ENCODE measurements at places on chromosomes 1 and 21.

GRCh38 chr1:63012339-63012738 lies 228.4 kb downstream of the ATG4C start:
- DNase-seq = no peak

DNA sequence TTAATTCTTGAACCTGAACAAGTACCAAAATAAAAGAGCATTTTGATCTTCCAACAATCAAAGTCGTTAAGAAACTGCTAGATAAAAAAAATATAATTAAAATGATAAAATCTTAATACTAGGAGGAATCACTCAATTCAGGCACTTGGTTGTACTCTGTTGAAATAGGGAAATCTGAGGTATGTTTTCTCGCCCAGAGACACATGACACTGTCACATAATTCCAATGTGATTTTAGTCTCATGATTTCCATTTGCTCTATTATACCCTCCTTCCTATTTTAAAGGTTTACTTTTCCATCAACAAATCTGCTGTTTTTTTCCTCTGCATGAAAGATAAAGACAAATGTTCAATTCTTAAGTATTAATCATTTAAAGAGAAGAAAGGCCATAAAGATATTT lies 97.6 kb downstream of the ZZZ3 start:
- DNase-seq = no peak

GRCh38 chr1:118985640-118986554 lies 2.2 kb downstream of the TBX15 start:
- DNase-seq = no peak

DNA sequence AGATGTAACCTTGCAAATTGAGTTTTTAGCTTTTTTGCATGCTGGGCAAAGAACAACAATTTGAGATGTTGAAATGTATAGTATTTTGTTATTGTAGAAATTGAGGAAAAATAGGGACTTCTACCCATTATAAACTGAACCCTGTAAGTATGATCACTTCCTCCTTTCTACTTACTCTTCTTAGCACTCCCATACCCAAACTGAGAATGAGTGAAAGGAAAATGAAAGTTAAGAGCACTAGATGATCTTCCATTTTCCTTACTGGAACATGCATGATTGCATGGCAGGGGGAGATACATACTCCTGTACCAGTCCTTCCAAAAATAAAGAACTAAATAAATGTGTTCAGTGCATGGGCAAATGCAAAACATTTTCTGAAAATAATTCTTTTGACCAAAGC lies 107.4 kb upstream of the KIAA1614 start:
- no peak for DNase-seq

DNA sequence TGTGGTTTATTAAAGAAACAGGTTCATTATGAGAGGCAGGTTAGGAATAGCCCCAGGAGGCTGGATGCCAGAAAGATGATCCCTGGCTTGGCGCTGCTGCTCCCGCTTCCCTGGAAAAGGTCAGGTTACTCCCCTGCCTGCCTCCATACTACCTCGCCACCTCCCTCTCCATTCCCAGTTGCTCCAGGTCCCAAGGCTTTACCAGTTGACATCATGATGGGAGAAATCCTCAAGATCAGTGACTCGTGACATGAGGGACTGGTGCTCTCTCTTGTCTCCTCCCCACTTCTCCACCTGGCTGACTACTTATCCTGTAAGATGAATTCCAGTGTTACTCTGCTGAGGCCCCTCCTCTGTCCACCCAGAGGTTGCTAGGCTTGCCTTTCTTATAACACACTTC lies 19.7 kb downstream of the VASH2 start:
- DNase-seq = no peak

GRCh38 chr1:198908995-198909394 lies 270.2 kb downstream of the PTPRC start:
- no peak for DNase-seq

DNA sequence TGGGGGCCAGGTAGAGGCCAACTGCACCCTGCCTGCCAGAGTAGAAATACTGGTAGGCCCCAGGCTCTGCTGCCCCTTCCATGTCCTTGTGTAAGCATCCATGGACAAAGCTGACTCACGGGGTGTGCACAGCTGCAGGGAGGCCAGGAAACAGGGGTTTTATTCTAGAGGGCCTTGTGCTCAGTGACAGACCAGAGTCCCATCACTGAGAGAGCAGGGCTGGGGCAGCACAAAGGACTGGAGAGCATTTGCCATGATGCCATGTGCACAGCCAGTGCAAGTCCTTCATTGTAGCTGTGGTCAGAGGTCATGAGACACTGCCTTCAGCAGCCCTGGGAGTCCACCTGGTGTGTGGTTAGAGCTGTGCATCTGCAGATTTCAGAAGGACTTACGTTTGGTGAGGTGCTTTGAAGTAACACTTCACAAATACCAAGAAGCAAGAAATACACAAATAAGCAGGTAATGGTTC lies 8.1 kb downstream of the ARF1 start:
- no peak for DNase-seq

DNA sequence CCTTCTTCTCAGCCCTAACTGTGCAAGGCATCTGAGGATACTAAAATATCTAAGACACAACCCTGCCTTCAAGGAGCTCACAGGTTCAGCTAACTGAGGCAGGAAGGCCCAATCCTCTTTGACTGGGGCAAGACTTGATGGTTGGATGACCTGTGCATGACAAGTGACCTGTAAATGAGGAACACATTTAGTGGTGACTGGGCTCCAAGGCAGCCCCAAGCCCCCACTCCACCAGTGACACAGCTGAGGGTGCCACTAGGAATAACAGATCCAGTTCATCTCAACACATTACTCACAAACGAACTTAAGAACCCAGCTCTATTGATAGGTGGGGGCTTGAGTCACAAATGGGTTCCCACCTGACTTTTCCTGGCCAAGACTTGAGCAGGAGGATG lies 244.7 kb upstream of the IRF2BP2 start:
- no peak for DNase-seq

DNA sequence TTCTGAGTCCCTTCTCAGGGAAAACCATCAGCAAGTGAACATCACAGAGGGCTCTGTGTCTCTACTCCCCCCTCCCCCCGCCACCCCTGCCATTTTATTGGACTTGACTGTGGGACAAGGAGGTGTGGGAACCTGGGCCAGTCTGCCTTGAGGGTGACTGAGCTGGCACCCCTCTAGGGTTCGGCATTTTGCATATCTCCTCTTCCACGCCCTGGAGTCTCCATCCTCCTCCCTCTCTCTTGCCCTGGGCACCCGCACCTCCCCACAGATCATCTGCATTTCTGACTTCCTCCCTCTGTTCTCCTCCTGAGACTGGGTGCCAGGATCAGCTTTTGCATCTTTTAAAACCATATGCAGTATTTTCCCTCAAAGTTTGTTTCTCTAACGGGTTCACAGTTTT lies 107.1 kb upstream of the ERRFI1 start:
- DNase-seq = no peak

Measured in stimulated activated CD4-positive, alpha-beta T cell treated with anti-CD3 and anti-CD28 coated beads, Interleukin-1b, Interleukin-23, amount 100 ng/mL, for 1 hour (primary cell).